ENCODE measurements at places on chromosomes 5 and 9.

- no peak for DNase-seq
Observed at GRCh38 chr5:83436276-83436675, 35.3 kb upstream of the VCAN start.

- DNase-seq, result no peak
Observed at GRCh38 chr9:135388530-135388929, 91.1 kb upstream of the PPP1R26 start.

DNA sequence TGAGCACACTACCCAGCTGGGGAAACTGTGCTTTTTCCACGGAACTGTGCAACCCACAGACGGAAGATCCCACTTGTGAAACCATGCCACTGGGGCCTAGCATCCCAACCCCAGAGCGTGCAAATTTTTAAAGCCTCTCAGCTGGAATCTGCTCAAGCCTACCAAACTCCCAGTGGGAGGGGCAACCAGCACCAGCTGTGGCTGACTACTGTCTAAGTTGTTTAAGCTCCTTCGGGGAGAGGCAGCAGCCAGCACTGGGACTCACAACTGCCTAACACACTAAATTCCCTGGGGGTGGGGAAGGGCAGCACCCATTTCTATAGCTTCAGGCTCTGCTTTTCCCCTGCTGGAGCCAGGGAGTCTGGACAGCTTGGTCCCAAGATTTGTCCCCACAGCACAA is 287.6 kb upstream of the MSX2 start:
- no peak for DNase-seq

DNA sequence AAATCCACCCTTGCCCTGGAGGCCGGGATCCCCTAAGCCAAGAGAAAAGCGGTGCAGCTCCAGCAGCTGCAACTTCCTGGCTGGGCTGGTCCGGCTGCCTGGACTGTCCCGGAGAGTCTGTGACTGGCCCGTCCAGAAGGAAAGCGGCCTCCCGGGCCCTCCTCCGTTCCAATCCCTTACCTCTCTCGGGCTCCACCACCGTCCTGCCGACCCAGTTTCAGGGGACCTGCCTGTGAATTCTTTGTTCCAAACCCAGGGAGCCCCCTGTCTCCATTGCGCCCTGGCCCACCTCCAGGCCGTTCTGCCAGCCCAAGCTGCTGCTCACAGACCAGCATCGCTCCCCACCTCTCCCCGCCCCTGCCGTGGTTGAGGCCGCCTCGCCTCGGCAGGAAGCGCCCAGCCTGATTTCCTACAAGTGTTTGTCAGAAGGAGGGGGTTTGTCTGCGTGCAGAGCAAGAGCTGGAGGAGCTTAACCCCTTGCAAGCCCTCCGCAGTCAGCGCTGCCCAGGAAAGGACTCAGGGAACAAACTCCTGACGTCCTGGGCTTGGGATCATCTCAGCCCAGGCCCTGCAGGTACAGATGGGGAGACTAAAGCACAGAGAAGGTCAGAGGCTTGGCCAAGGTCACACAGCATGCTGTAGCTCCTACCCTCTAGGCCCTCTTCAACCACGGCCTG is at the start of gene AKNA:
TSS of gene AKNA (minus strand) at position 303 of the 677 bp plus-strand sequence. CDS start 6,649 bp downstream, outside the sequence.
- no peak for DNase-seq

DNA sequence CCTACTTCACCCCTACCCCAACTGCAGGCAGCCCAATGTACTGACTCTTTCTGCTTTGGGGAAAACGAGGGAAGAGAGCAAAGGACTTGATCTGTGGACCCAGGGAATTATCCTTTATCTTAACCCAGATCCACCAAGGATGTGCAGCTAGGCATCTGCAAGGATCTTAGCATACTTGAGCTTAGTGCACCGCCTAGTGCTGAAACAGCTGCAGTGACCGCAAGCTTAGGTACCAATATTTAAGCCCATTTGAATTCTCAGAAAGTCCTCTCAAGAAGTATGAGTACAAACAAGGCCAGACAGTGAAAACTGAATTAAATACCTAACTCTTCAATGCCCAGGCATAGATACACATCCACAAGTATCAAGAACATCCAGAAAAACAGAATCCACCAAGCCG is 576.7 kb upstream of the ADAMTS16 start:
- no peak for DNase-seq

DNA sequence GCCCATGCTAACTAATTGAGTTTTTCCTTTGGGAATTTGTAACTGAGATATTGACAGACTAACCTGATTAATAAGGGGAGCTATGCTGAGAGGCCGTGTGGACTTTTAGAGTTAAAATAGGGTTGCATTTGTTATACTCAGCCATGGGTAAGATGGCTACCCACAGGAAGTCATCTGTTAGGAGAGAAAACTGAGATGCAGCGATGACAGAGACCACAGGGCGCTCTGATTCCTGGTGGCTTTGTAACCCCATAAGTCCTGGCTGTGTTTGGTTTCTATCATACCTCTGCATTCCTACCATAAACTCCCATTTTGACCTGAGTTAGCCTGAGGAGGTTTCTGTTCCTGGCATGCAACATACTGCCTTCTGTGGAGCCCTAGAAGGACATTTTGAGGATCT is 19.5 kb upstream of the PANK3 start:
- no peak for DNase-seq

- no peak for DNase-seq
Observed at GRCh38 chr9:16125629-16126028, 572.8 kb downstream of the CCDC171 start.

DNA sequence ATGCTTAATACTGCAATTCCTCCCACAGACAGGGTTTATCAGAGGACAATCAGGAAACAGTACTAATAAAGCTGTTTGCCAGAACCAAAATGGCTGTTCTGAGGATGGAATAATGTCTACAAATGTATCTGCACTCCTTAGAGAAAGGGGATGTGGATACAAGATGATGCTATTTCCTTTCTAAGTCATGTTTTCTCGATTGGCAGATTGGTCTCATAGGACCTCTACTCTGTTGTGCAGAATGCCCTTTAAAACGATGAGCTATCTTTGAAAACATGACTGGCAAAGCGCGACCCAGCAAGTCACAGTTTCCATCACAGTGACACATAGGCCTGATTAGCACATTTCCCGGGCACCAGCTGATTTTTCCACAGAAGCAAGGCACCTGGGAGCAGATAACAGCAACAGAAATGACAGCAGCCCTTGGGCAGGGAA is 54.0 kb downstream of the AOPEP start:
- no peak for DNase-seq

GRCh38 chr9:76219560-76220151 is 174.6 kb downstream of the RFK start:
- DNase-seq, result no peak

Data from D721Med (cell line).